ENCODE measurements at places on chromosomes 1 and 21.

- no peak for DNase-seq
Observed at GRCh38 chr1:213284626-213285025, 233.6 kb downstream of the RPS6KC1 start.

GRCh38 chr1:19941206-19941568 is 17.8 kb upstream of the PLA2G2E start:
- no peak for DNase-seq

DNA sequence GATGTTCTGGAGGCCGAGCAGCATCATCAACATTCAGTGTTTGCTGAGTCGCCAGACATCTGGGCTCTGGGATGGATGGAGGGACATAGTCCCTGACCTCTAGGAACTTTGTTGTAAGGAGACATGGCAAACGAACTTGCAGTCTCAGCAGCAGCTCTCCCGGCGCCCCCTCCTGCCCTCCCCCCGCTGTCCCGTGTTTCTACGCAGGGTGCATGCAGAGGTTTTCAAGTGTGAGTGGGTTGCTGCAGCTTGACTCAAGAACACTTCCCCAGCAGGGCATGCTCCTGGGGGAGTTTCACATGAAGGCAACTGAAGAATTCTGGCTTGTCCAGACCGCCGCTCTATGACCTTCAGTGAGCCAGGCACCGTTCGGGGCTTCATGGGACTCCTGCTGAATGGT is 121.9 kb downstream of the CAMTA1 start:
- DNase-seq, result no peak

- DNase-seq, result no peak
Observed at GRCh38 chr1:175755516-175756070, 12.2 kb upstream of the TNR start.

DNA sequence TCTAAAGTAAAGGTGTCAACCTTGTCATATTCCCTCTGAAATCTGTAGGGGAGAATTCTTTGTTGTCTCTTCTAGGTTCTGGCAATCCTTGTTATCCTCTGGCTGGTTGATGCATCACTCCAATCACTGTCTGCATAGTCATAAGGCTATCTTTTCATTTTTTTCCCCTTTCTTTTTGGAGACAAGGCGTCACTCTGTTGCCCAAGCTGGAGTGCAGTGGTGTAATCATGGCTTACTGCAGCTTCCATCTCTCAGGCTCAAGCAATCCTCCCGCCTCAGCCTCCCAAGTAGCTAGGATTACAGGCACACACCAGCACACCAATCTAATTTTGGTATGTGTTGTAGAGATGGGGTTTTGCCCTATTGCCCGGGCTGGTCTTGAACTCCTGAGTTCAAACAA is 12.9 kb downstream of the DPYD start:
- no peak for DNase-seq

DNA sequence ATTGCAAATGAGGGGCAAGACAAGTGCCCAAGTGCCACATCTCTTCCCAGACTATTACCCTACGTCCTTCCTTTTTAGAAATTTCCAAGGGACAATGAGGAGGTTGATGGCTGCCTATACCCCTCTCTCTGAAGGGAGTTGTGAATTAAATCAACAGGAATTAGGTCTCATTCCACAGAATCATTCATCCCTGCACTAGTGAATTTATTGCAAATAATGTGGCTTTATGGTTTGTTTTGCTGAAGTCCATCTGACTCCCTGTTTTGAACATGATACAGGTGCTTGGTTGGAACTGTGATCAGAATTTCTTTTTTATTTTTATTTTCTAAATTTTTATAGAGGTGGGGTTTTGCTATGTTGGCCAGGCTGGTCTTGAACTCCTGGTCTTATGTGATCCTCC is 34.3 kb upstream of the THEM4 start:
- DNase-seq, result no peak

DNA sequence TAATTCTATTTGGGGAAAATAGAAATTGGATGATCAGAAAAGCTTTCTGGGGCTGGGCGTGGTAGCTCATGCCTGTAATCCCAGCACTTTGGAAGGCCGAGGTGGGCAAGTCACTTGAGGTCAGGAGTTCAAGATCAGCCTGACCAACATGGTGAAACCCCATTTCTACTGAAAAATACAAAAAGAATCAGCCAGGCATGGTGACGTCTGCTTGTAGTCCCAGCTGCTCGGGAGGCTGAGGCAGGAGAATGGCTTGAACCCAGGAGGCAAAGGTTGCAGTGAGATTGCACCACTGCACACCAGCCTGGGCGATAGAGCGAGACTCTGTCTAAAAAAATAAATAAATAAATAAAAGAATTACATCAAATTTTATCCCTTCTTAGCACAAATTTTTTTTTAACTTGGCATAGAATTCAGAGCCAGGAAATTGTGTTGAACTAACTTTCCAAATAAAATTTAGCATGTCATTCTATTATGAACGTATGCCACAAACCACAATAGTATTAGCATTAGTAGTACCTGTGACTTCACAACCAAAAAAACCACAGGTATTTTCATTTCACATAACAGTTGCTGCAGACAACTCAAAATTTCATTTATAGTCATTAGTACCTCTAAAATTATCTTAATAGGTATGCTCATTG is 4.5 kb upstream of the ANKRD13C start:
- no peak for DNase-seq

DNA sequence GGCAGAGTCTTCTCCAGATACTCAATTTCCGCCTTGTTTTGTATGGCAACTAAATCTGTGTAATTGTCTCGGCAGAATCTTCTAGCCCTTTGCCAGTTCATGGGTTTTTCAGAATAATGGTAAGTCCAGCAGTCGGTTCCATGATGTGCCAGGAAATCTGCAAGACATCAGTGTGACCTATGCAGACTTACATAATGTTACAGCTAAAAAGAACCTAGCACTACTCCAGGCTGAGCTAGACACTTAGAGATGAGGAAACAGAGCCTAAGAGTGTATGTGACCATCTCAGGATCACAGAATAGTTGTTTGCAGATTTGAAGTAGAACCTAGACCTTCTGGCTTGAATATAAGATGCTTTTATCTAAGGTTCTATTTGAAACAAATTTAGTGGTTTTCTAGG is 2.8 kb downstream of the SELL start:
- DNase-seq, result no peak

GRCh38 chr1:213296558-213296957 is 245.5 kb downstream of the RPS6KC1 start:
- no peak for DNase-seq

GRCh38 chr1:232378266-232379062 is 251.5 kb downstream of the SIPA1L2 start:
- DNase-seq, result no peak

- DNase-seq, result no peak
Observed at GRCh38 chr1:85465786-85466134, 801 bp upstream of the DDAH1 start.

GRCh38 chr1:119676571-119677206 is 28.6 kb upstream of the ZNF697 start:
- no peak for DNase-seq

- no peak for DNase-seq
Observed at GRCh38 chr1:218829097-218829496, 344.6 kb upstream of the LYPLAL1 start.

GRCh38 chr1:186330758-186331157 is 44.3 kb downstream of the TPR start:
- DNase-seq, result no peak
